ENCODE measurements at places on chromosomes 2 and 18. TPM values are rescaled to one million over a fixed set of nuclear protein-coding genes. Genes with fewer than 3 reads are reported as not detected.

DNA sequence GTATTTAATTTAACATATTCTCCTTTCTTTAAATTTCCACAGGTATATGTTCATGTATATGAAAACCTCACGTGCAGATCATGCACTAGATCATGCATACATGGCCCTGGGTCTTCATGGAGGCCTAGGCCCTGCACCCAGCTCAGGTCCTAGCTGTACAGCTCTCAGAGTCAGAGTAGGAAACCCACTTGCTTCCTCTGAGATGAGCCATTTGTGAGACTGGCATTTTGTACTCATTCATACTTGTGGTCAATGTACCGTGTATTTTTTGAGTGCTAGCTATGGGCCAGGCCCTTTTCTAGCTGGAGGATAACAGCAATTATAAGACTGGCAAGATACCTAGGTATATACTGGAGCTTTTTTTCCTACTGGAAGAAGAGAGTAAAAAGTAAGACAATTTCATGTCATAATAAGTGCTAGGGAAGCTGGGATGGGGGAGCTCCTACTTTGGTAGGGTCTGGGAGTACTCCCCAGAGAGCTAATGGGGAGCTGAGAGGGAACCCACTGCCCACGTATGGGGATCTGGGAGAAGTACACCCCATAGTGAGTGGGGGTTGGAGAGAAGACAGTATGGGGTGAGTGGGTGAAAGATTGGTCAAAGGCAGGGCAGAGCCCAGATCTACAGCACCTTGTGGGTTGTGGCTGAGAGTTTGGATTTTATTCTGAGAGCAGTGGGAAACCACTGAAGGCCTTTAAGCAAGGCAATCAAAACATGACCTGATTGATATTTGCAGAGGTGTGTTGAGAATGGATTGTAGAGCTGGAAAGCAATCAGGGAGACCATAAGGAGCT lies 72.0 kb downstream of the POLE4 start:
- DNase-seq = no peak

DNA sequence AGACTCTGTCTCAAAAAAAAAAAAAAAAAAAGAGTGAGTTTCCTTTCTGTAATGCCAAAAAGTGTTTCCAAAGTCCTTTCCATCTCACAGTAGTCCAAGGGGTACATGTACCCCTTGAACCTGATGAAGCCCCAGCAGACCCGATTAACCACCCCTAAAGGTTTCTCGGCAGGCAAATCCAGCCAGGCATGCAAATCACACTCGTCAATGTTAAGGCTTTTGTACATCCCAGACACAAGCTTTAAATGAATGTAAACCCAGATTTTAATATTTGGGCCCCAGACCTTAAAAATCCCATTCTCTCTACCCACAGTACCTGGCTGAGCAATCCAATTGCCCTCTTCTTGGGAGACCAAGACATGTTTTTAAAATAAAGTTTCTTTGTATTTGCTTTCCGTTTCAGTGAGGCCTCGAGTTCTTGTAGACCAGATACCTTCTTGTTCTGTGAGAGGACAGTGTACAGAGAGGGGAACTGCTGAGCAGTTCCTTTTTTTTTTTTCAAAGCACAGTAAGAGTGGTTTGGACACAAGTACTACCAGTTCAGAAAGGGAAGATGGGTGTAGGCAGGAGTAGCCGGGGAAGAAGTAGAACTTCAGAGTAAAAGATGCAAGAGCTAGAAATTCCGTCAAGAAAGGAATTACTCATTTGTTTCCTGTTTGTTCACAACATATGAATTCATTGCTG lies at the start of gene NLRC4:
NLRC4 (minus strand) TSS at position 465 of the 684 bp plus-strand sequence. CDS start 8,111 bp downstream, outside the sequence.
- no peak for DNase-seq

DNA sequence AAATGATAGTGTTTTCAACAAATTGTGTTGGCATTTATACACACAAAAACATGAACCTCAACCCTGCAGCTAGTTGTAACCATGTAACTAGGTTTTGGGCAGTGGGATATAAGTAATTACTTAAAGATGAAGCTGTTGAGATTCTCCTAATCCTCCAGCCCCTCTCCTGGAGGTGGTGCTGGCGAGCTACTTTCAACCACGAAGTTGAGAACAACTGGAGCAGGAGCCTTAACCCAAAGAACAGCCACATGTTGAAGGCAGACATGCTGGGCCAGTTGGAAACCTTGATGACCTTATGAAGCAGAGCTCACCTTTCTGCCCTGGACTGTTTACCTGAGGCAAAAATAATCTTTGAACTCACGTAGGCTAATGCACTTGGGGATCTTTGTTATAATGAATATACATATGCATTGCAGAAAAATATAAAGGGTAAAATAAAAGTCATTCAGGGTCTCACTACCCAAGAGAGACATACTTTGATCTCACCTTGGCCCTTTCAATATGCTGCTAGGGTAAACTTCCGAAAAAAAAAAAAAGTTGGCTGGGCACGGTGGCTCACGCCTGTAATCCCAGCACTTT lies 89.6 kb upstream of the NPAS2 start:
- DNase-seq = peak; percentile 70

DNA sequence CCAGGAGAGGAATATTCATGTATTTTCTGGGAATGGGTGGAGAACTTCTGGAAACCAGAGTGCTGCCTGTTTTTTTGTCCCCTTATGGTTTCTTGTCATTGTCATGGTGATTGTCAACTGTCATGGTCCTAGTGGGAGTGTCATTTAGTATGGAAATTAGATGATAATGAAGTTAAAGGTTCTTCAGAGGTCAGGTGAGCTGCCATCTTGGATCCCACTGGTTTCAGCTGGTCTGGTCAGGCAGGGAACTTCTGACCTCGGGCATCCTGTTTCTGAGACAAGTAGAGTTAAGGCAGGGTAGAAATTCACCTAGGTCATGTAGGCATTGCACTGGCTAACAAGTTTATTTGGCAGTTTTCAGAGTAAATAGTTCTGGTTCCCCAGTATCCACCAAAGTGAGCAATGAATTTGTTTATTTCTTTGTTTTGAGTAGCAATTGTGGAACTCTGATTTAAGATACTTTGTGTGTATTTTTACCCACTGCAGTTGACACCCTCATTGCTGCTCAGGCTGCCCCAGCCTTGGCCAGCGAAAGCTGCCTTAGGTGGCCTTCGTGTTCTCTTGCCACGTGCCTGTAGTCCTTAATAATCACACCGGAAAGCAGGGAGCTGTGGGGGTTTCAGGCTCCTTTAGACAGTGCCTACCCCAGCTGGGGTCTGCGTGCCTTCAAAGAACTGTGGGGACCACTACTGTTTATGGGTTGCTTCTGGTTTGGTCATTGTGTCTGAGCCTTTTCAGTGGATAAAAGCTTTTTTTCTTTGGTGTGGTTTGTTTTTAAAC lies 48.7 kb downstream of the NCK2 start:
- no peak for DNase-seq

DNA sequence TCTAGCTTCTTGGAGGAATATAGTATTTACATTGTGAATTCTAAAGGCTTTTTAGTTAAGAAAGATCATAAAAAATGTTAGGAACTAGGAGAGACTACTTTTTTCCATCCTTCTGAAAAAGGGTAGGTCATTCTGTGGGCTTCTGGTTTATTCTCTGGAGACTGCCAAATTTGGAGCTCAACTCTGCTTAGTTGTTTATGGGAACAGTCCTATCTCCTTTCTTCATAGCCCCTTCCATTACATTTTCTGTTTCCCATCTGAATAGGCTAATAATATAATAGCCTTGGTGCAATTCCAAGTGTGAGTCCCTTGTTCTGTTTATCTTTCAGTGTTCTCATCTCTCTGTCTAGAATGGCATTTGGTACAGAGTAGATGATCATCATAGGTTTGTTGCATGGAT lies 15.6 kb downstream of the LAMA3 start:
- DNase-seq = no peak

GRCh38 chr2:133993160-133993559 lies 260.7 kb upstream of the MGAT5 start:
- DNase-seq = no peak

GRCh38 chr2:221517696-221518151 lies 54.4 kb downstream of the EPHA4 start:
- peak; percentile 64 for DNase-seq

- DNase-seq = no peak
Measured at GRCh38 chr2:66531155-66531554, 96.2 kb downstream of the MEIS1 start.

DNA sequence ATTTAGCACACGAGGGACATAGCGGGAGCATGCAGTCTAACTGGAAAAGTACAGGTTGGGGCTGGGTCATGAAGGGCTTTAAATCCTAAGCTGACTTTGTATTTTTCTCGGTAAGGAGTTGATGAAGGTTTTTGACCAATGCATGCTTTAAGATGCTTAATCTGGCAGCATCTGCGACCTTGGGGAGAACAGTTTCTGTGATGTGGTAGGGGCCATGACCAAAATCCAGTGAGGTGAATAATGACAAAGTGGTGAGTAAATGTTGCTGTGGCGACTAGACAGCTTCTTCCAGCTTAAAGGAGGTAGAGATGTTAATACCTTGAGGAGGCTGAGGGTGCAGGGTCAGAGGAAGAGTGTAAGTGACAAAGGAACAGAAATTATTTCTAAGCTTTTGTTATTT lies 174.6 kb upstream of the ALPP start:
- no peak for DNase-seq

GRCh38 chr2:96687266-96687665 lies 44.7 kb downstream of the FER1L5 start:
- DNase-seq = no peak

DNA sequence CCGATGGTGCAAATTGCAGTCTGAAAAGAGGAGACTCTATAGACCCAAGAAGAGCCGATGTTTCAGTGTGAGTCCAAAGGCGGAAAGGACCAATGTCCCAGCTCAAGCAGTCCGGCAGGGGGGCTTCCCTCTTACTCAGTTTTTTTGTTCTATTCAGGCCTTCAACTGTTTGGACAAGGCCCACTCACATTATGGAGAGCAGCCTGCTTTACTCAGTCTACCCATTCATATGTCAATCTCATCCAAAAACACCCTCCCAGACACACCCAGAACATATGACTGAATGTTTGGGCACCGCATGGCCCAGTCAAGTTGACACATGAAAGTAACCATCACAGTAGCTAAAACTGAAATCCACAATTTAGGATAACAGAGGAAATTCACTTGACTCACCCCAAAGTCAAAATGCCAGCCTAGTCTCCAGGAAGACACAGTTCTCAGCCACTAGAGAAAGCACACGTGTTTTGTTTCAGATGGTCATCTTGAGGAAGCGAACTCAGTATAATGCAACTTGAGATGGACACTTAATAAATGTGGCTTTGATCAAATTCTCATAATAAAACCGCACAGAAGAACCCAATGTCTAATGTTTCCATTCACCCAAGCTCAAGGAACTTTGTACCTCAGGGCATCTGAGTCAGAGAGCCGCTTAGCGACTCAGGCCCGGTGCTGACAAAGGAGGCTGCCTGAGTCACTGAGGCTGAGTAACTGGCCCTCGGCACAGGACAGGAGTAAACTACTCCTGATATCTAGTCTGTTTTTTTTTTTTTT lies 2.4 kb downstream of the FHL2 start:
- peak; percentile 78 for DNase-seq

- no peak for DNase-seq
Measured at GRCh38 chr18:3456686-3457069, 6.7 kb downstream of the TGIF1 start.

DNA sequence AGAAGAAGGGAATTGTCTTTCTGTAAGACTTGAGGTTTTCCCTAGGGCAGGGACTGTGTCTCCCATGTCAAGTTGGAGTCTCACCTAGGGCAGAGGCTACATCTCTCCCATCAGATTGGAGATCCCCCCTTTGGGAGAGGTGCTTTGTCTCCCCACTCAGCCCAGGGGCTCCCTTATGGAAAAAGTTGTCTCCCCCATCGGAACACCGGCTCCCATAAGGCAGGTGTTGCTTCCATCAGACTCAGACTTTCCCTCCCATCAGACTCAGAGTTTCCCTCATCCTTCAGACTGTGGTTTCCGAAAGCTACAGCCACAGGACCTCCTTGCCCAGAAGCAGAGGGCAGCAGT lies 5.8 kb downstream of the ANKRD53 start:
- DNase-seq = no peak

DNA sequence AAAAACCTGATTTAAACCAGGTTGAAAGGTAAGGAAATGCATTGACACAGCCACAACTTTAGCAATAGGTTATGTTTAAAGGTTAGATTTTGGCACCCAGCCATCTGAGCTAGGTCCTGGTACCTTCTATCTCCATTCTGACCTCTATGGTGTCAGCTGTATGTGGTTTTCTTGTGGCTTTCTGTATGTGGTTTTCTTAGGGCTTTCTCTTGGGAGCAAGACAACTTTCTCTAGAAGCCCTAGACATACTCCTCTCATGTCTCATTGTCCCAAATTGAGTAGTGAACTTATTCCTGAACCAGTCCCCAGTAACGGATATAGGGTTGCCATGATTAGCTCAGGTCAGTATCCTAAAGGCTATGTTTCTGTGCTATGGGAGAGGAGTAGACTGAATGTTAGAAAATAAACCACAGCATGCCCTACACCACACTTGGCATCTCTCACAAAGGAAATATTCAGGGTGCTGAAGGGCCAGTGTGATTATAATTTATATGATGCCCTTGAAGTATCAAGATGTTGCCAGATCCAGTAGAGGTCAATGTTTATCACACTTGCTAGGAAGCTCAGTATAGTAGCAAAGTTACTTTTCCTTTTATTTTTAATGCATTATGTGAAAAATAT lies 176.1 kb downstream of the CAPN13 start:
- no peak for DNase-seq

DNA sequence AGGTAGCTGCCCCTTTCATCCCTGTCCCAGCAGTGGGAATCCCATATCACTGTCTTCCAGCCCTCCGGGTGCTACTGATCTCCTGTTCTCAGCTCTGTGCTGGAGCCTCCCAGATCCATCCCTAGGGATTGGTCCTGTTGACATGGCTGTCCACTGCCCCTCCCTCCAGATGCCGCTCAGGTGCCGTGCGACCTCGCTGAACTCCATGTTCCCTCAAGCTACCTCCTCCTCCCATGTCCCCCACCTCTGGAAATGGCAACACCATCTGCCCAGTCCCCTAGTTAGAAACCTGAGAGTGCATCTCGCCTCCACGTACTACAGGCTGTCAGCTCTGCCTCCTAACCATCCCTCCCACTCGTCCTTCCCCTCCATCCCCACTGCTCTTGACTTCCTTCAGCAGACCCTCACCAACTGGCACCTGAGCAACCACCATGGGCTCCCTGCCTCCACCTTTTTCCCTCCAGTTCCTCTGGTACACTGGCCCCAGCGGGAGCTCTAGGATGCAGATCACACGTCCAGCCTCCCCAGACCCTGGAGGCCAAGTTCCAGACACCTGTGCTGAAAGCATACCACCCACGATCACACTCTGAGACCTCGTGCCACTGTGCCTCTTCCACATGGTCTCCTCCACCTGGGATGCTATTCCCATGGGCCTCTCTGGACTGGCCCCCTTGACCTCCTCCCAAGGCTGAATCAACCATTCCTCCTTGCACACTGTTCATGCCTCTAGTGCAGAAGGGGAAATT lies 106.8 kb downstream of the KLHL29 start:
- DNase-seq = no peak

GRCh38 chr2:15747603-15748471 lies 156.2 kb downstream of the DDX1 start:
- no peak for DNase-seq

GRCh38 chr2:122831649-122832048 lies 1076.2 kb downstream of the TSN start:
- DNase-seq = no peak

GRCh38 chr2:119123389-119123788 lies 35.2 kb downstream of the C1QL2 start:
- no peak for DNase-seq

The HRH4 gene
- not detected for total RNA-seq

The WDFY1 gene
- 96.0 TPM for total RNA-seq

The NOL4 gene
- total RNA-seq = not detected

The CDK5R2 gene
- total RNA-seq = not detected

The MC4R gene
- total RNA-seq = not detected
